ENCODE measurements at places on chromosomes 16 and 17. TPM values are rescaled to one million over a fixed set of nuclear protein-coding genes. Genes with fewer than 3 reads are reported as not detected.

Gene TBC1D28
- total RNA-seq = not detected

Gene CES5A
- total RNA-seq = not detected

Gene RNF222
- not detected for total RNA-seq

Gene MYH10
- 19.4 TPM for total RNA-seq

Gene HSPB9
- not detected for total RNA-seq

Gene IL17C
- not detected for total RNA-seq

Gene TGFB1I1
- total RNA-seq = 65.2 TPM

Gene OR1F1
- 0.18 TPM for total RNA-seq
